ENCODE measurements at places on chromosomes 7 and 10.

GRCh38 chr7:148803094-148803493, 81.0 kb downstream of the EZH2 start:
- DNase-seq = no peak

DNA sequence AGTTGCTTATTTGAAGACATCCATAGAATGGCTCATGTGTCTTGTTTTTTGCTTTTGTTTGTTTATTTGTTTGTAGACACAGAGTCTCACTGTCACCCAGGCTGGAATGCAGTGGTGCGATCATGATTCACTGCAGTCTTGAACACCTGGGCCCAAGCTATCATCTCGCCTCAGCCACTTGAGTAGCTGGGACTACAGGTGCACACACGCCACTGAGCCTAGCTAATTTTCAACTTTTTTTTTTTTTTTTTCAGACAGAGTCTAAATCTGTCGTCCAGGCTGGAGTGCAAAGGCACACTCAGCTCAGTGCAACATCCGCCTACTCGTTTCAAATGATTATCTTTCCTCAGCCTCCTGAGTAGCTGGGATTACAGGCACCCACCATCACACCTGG, 83.3 kb upstream of the KLF6 start:
- DNase-seq = no peak

DNA sequence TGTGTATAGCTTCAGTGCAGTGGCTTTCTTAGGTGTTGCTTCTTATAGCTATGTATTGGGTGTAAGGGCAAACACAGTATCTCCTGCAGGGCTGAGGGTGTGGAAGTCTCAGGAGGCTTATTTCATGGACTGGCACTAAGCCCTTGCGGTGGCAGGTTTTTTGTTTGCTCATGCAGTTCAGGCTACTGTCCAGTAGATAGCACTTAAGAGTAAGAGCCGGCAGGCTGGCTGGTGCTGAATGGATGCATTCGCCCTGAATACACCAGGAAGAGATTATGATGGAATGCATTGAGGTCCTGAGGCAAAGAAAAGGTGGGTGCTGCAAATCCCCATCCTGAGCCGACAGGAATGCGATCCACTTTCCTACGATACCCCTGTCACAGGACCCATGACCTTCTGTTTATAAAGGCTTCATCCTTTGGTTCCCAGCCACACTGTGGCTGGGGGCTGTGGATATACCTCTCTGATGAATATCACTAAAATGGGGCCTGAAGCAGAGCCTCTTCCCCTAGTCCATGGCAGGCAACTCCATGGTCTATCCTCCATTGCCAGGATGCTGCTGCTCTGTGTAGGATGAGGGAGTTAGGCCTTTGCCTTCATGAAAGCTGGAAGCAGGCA, 44.9 kb downstream of the ANXA8 start:
- peak; percentile 42 for DNase-seq

DNA sequence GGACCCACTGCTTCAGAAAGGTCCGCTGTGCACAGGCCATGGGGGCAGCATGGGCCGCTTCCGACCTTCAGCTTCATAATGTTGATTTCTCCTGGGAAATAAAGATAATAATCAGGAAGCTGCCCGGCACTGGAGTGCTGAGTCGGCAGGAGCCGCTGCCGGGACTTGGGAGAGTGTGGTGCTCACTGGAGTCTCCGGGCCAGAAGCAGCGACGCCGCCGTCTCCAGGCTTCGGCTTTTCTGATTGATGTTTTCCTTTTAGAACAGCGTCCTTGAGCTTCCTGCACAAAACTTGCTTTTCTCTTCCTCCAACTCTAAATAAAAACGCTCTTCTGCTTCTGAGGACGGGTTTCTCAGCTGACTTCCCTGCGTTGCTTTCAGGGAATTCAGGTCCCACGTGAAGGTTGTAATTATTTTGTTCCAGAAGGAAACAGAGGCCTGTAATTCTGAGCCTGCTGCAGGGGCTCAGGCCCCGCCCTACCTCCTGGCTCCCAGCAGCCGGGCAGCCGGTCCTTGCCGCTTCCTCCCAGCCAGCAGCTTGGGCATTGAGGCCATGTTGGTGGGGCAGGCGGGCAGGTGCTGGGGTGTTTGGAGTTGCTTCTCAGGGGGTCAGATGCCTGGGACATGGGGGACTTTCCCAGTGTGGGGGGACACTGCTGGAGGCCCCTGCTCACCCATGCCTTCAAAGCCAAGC, 14.7 kb downstream of the PWWP2B start:
- DNase-seq = peak; percentile 63

- DNase-seq = no peak
Measured at GRCh38 chr10:95237376-95238170, 43.5 kb downstream of the ACSM6 start.

GRCh38 chr7:27046854-27047549, 48.8 kb downstream of the HOXA1 start:
- no peak for DNase-seq

DNA sequence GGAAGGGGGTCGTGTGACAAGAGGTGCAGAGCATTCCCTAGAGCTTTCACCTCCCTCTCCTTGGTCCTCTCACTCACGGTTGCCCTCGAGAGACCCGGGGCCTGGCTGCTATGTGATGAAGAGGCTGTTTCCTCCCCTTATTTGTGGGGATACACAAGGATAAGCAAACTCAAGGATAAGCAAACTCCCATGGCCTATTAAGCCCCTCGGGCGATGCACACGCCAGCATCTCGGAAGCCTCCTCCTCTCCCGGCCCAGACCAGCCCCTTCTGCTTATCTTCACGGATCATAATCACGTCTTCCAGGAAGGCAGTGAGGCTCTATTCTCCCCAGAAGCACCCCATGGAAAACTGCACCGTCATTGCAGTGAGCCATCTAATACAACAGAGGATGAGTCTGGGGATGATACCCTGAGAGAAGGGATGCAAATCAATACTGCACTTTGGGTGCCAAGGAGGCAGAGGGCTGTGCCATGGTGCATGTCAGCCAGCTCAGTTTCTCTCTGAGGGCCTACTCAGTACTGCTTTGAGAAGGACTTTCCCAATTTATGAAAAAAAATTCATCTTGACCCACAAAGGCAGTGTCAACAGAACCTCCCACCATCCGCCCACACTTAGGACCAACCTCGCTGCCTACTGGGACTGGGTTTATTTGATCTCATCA, 22.2 kb downstream of the TMEM273 start:
- DNase-seq = no peak

- no peak for DNase-seq
Measured at GRCh38 chr7:12785473-12785872, 98.0 kb downstream of the ARL4A start.

- DNase-seq = no peak
Measured at GRCh38 chr7:95316588-95316987, 7.7 kb downstream of the PON1 start.

GRCh38 chr10:14349081-14349480, 18.4 kb upstream of the FRMD4A start:
- DNase-seq = peak; percentile 61
